Astrocyte of the cerebellum (primary cell): ENCODE measurements at places on chromosomes 2 and 18.

GRCh38 chr2:160581035-160581434 lies 87.4 kb upstream of the RBMS1 start:
- no peak for DNase-seq

DNA sequence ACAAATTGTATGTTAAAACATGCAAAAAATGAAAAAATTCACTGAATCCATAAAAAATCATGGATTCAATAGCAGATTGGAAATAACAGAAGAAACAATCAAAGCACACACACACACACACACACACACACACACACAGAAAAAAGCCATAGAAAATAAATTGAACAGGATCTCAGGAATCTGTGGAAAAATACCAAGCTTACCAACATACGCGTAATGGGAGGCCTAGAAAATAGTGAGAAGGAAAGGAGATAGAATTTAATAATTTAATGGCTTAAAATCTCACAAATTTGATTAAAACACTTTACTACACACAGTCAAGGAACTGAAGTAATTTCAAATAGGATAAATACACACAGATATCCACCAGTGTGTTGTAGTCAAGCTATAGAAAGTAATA lies 1671.5 kb upstream of the PIK3C3 start:
- no peak for DNase-seq

- no peak for DNase-seq
Measured at GRCh38 chr2:16653083-16653375, 12.6 kb downstream of the CYRIA start.

DNA sequence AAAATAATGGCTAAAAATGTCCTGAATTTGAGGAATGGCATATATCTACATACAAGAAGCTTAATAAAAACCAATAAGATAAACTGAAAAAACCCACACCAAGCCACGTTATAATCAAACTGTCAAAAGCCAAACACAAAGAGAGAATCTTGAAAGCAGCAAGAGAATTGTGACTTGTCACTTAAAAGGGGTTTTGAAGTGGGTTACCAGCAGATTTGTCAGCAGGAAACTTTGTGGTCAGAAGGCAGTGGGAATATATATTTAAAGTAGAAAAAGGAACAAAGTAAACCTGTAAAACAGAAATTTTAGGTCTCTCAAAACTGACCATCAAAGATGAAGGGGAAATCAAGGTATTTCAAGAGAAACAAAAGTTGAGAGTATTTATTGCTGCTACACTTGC lies 171.9 kb upstream of the CNTNAP5 start:
- no peak for DNase-seq

- no peak for DNase-seq
Measured at GRCh38 chr2:85410584-85411404, 628 bp upstream of the CAPG start.

DNA sequence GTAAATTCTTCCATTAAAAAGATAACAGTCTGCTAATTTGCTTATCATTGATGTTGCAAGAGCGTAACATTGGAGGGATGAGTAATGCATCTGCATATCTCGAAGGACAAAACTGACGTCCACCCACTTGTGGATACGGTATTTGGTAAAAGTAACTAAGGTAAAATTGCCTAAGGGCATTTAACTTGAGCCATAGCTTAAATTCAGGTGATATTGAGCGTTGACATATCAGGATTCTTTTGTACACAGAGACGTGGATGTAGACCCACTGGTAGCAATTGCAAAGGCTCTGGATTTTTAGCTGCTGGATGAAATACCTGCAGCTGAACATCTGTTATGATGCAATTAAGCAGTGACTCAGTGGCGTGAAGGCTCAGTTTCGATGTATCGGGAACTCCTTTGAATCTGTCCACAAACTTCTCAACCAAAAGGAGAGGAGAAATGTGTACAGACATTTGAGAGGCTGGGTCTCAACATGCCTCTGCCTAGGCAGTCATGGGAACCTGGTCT lies 119.3 kb downstream of the SPTBN1 start:
- DNase-seq: no peak

DNA sequence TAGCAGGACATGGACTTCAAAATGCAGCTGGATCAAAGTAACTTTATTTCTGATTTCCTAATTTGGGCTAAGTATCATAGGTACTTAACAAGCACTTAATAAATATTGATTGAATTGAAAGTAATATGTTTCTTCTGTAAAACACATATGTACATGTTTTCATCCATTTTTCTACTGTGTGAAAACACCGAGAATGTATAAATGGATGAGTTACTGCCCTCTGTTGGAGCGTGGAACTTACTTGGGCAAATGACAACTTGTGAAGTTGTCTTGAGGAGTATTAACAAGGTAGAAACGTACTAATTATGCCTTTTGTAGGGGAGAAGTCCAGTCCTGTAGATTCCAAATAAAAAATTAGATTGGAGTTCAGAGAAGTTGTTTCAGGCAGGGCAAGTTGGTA lies 87.2 kb downstream of the PHLPP1 start:
- DNase-seq: no peak

DNA sequence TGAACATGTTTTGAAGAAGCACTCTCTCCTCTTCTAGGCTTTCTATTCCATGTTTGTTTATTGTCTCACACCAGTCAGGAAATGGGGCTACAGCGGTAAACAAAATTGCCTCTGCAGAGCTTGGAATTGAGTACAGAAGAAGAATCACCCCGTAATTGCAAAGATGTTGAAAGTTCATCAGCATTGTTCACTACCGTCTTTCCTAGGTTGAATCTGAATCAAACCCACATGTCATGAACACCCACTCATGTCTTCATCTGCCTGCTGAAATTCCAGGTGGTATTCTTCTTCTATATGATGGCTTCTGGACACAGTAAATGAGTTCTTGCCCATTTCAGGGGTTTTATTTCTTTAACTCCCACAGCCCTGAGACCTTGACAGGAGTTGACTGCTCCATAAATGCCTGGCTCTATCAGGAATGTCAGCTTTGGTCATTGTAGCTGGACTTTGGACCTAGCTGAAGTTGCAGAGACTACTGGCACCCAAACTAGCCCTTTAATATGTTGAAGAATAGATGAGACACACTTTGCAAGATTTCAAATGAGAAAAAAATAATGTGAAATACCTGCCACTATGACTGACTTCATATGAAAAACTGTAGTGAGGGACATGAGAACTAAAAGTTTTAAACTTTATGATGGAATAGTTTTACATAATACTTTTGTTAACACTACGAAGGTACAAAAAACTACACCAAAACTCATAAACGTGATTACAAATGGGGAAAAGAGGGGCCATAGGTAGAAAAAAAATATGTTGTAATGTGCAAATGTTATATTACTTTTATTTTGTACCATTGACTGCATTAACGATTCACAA lies 1235.3 kb upstream of the ZEB2 start:
- DNase-seq: no peak
